Stimulated activated CD4-positive, alpha-beta T cell treated with anti-CD3 and anti-CD28 coated beads, Interleukin-4, amount 100 ng/mL, for 4 hours (primary cell): ENCODE measurements at places on chromosomes 7 and 10.
A peak's percentile ranks its signal among the peaks of the same experiment; 100 is the strongest.

DNA sequence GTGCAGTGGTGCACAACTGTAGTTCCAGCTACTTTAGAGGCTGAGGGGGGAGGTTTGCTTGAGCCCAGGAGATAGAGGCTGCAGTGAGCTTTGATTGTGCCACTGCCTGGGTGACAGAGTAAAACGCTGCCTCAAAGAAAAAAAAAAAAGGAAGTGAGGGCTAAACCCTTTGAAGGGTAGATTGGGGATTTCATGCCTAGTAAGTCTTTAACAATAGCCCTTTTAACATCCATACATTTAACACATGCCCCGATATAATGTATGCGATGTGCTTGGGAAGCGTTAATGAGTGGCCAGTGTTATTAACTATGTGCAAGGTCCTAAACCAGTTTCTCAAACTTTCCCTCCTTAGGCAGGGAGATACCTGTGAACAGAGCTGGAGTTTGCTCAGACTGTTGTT lies 229.2 kb upstream of the HPS1 start:
- no peak for DNase-seq

DNA sequence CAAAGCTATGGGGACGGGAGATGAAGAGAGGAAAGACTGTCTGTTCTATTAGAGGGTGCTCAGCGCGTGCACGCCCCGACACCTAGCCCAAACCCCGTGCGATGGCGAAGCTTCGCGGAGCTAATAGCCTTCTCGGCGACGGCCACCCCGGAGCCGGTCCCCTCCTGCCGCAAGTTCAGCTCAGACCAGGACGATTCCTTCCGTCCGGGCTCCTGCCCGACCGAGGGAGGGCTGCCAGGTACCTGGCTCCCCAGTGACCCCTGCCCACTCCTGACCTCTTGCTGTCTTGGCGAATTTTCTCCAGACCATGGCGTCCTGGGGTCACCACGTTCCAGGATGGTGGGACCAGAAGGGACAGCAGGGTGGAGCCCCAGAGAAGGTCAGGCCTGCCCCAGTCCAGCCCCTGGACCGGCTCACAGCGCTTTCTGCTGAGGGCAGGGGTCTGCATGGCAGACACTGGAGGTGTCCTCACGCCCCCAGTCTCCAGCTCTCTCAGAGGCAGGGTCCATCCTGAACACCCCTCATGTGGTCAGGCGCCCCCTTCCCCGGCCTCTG lies 36.7 kb downstream of the UNCX start:
- no peak for DNase-seq

DNA sequence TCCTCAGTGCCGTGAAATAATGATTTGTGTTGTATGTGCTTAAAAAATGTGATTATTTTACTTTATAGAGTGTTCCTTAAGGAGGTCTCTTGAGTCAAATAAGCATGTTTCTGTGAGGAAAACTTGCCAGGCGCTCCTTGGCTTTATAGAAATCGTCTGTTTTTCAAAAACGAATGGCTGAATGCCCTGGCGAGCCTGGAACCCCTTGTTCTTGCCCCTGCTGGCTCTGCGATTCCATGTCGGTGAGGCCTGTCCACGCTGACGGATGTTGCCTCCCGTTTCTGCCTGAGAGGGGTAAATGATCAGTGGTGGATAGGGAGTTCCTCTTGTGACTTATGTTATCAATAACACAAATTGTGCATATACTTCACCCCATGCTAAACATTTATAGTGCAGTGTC lies 75.5 kb downstream of the MGMT start:
- no peak for DNase-seq

DNA sequence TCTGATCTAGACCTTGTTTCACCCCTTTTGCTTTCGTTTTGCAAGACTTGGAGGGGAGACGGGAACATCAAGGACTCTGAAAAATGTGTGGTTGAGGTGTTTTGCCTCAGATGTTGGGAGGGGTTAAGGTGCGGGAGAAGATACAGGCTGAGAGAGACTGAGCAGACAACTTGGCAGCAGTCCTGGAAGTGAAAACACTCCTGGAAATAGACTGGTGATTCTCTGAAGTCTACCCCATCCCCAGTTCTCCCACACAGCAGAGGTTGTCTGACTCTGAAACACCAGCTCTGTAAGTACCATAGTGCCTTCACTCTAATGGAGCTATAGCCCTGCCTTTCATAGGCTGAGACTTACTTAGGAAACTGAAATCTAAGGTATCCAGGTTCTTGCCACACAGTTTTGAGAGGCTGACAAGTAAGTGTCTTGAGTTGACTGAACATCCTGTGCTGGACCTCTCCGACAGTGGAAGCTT lies 152.5 kb downstream of the PPP1R9A start:
- no peak for DNase-seq

- DNase-seq = no peak
Observed at GRCh38 chr10:75978213-75978612, 546.8 kb downstream of the LRMDA start.

- no peak for DNase-seq
Observed at GRCh38 chr7:80984619-80985018, 65.8 kb upstream of the SEMA3C start.

DNA sequence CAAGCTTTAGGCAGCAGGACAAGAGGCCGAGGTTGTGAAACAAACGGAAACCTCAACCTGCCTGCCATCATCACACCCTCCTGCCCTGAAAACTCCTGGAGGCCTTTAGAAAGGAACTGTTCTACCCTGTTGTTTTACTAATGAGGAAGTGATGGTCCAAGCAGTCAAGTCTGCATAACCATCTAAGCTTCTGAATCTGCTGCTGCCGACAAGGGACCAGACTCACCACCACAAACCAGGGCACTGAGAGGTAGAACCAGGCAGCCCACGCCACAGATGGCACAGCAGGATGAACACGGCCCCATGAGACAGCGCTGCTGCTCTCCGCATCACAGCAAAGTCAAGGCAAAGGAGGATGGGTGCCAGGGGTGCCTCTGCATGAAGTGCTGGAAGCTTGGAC lies 209.4 kb downstream of the CELF2 start:
- no peak for DNase-seq

DNA sequence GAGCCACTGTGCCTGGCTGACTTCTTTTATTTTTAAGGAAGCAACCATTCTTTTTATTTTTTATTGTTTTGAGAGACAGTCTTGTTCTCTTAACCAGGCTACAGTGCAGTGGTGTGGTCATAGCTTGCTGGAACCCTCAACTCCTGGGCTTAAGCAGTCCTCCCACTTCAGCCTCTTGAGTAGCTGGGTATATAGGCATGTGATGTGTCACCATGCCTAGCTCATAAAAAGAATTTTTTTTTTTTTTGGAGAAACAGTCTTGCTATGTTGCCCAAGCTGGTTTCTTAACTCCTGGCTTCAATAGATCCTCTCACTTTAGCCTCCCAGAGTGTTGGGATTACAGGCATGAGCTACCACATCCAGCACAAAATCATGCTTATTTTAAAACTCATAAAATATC lies 5.8 kb downstream of the MCU start:
- DNase-seq = no peak

- no peak for DNase-seq
Observed at GRCh38 chr10:28909875-28910274, 232.6 kb downstream of the BAMBI start.

DNA sequence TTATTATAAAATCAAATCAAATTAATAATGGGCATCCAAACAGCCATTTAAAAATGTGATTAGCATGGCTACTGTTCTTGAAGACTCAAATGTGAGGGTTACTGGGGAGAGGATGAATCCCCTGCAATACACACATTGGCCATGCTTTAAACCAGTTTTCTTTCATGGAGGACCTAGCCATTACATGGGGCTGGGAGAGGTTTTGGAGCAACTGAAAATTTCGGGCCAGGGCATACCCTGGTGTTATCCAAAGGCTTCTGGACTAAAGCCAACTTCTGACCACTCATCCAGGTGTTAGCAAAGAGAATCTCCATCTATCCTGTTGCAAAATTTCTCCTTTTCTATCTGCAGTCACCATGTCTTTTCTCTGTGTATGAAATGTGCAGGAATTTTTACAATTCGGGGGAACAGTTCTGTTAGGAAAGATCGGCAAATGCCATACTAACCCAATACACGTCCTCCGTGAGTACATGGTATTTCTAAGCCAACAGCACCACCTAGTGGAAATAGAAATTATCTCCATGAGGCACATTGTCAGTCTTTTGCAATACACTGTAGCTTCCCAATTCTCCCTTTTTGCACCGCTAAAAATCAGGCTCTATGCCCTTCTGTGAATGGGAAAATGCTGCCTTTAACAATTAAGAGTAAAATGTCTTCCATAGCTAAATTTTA lies 47.0 kb upstream of the ZNF107 start:
- no peak for DNase-seq

DNA sequence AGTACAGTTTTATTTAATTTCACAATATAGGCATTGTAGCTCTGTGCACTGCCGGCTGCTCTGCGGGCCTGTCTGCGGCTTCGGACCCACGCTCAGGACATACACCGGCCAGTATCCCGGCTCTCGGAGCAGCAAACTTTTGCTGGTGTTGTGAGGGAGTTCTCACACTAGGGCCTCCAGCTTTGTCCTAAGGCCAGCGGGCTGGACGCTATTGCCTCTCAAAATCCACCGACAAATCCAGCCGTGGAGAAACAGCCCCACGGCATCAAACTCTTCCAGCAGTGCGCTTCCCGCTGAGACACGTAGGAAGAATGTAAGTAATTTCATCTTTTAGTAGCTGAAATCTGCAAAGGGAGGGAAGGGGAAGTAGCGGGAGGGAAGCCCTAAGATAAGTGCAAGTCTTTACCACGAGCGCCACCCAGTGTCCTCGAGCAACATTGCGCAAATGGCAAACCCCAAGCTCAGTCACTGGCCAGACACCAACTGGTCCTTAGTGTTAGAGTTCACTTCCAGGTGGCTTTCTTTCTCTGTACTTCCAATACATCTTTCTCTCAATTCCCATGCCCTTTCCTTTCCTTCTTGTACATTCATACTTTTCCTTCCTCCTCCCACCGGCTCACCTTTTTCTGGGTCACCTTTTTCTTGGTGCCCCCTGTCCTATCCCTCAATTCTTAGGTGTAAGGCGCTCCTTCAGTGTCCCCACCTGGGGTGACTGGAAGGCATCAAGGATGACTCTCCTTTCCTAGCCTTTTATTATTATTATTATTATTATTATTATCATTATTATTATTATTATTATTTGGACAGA lies 3.0 kb upstream of the DLX5 start:
- peak; percentile 53 for DNase-seq

GRCh38 chr7:115937960-115938359 lies 92.6 kb downstream of the TFEC start:
- no peak for DNase-seq

GRCh38 chr7:129775695-129776361 lies 164.3 kb downstream of the NRF1 start:
- DNase-seq = no peak

DNA sequence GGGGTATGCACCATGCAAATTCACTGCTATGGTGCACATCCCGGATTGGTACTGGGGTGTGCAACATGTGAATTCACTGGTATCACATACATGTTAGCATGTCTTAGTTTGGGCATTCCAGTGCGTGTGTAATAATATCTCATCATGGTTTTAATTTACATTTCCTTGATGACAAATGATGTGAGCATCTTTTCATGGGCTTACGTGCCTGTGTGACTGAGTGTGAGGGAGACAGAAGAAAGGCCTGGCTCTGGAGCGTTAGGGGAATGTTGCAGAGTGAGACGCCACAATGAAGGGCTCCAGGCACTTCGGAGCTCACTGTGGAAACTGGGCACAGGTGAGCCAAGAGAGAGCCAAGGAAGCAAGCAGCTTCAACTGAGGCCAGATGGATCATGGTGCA lies 162.6 kb downstream of the UBE2H start:
- no peak for DNase-seq

- DNase-seq = no peak
Observed at GRCh38 chr7:22317632-22318031, 39.3 kb downstream of the RAPGEF5 start.

DNA sequence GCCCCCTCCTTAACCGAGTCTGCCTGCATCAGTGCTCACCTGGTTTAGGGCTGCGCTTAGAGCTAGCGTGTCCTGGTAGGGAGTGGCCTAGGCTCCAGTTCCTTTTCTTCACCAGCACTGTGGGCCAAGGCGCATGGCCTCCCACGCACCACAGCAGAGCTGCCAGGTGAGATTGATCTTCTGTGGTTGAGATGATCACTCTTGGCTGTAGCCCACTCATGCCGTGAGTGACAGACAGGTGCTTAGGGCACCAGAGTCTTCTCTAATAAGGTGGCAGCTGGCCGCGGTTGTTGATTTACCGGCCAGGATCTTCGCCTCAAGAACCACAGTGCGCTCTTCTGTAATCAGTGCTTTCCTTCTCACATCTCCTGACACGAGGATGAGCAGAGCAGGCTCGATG lies 157.2 kb upstream of the INSYN2A start:
- no peak for DNase-seq

- no peak for DNase-seq
Observed at GRCh38 chr7:31958226-31958625, 112.0 kb downstream of the PDE1C start.

DNA sequence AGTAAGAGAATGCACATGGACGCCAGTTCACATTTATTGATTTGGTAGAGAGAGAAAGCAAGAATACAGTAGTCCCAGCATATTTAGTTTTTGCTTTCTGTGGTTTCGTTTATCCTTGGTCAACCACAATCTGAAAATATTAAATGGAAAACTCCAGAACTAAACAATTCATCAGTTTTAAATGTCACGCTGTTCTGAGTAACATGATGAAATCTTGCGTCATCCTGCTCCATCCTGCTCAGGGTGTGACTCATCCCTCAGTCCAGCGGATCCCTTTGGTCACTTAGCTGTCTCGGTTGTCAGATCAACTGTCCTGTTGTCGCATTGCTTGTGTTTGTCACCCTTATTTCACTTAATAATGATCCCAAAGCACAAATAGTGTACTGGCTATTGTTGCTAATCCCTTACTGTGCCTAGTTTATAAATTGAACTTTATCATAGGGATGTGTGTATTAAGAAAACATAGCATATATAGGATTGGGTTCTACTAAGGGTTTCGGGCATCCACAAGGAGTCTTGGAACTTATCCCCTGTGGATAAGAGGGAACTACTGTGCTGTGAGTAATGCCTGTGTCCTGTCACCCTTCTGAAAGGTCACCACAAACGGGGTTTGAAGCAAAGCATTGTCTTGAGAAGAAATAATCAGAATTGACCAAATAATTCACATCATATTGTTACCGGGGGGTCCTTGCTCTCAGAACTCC lies 73.6 kb downstream of the OTUD1 start:
- DNase-seq = no peak

DNA sequence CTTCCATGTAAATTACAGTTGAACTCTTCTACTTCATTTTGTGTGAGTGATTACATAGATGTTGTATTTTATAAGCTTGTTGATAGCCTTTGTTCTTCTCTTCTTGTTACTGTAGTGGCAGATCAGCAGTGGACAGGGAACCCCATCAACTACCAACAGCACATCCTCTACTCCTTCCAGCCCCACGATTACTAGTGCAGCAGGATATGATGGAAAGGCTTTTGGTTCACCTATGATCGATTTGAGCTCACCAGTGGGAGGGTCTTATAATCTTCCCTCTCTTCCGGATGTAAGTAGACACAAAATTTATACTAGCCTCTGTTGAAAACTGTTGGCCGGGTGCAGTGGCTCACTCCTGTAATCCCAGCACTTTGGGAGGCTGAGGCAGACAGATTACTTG lies 110.7 kb downstream of the TRIM24 start:
- DNase-seq = no peak

GRCh38 chr10:111875725-111876124 lies 307.8 kb downstream of the GPAM start:
- no peak for DNase-seq
